ENCODE measurements at places on chromosomes 5 and 9. TPM values are rescaled to one million over a fixed set of nuclear protein-coding genes. Genes with fewer than 3 reads are reported as not detected.

Gene ZNF366
- not detected for total RNA-seq

Gene GOLGA2
- 96.0 TPM for total RNA-seq

Gene FBXL7
- 3.3 TPM for total RNA-seq

Gene PCDHGA8
- 2.6 TPM for total RNA-seq

Gene SHOC1
- total RNA-seq = under 0.01 TPM

Gene CNTLN
- total RNA-seq = 16.7 TPM

Gene NUDT12
- 15.4 TPM for total RNA-seq

Gene ENHO
- under 0.01 TPM for total RNA-seq

Gene FAM221B
- not detected for total RNA-seq

Gene LCN1
- not detected for total RNA-seq

Gene GPRIN1
- total RNA-seq = 6.3 TPM

Gene ENC1
- total RNA-seq = 21.8 TPM

Gene BNC2
- 34.7 TPM for total RNA-seq

Gene PFN3
- not detected for total RNA-seq

Gene KIF4B
- total RNA-seq = under 0.01 TPM

Gene BHMT2
- total RNA-seq = 20.3 TPM
